CD4-positive, alpha-beta memory T cell (primary cell): ENCODE measurements at places on chromosomes 4 and X. TPM values are rescaled to one million over a fixed set of nuclear protein-coding genes. Genes with fewer than 3 reads are reported as not detected.

TLL1 gene
- total RNA-seq: not detected

DNA sequence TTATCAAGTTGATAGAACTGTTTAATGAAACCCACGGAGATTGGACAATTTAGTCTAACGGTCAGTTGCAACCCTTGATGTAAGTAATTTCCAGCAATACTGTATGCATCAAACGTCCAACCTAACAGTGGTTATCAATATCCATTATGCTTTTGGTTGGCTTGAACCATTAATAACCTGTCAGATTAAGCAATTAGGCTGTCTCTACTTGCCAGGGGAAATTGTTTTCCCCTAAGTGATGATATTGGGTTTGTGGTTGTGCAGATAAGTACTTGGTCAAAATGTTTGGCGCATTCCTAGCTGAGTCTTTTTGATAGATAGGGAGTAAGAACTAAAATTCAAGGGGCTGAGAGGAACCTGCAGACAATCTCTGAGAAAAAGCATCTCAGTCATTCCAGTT lies 30.5 kb upstream of the ESX1 start:
- H3K4me3 ChIP-seq: no peak overlapping the region
- no peaks in the 10 kb centered on the region for H3K27me3 ChIP-seq
- H3K27ac ChIP-seq: no peak overlapping the region
- H3K36me3 ChIP-seq: no peaks in the 10 kb centered on the region
- DNase-seq: no peak

DNA sequence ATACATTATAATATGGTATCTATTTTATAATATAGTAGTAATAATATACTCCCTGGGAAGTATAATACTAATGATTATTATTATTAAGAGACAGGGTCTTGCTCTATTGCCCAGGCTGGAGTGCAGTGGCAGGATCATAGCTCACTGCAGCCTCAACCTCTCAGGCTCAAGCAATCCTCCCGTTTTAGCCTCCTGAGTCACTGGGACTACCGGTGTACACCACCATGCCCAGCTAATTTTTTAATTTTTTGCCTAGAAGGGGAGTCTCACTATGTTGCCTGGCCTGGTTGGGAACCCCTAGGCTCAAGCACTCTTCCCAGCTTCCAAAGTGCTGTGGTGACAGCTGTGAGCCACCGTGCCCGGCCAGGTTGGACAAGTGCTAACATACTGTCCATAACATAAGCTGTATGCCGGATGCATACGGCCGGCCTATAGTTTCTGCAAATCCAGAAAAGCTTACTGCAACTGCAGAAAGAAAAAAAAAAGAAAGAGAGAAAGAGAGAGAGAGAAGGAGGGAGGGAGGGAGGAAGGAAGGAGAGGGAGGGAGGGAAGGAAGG lies 94.2 kb upstream of the PPP2R3B start:
- H3K27ac ChIP-seq: no peak overlapping the region
- no peaks in the 10 kb centered on the region for H3K4me1 ChIP-seq
- no peak for DNase-seq
- H3K36me3 ChIP-seq: no peaks in the 10 kb centered on the region

GRCh38 chr4:14928035-14928434 lies 74.2 kb upstream of the CPEB2 start:
- H3K4me1 ChIP-seq: no peaks in the 10 kb centered on the region
- no peak overlapping the region for H3K27ac ChIP-seq
- H3K4me3 ChIP-seq: no peak overlapping the region
- H3K36me3 ChIP-seq: no peaks in the 10 kb centered on the region
- no peaks in the 10 kb centered on the region for H3K27me3 ChIP-seq

BEX2 gene
- 41.9 TPM for total RNA-seq

TENT5D gene
- total RNA-seq: not detected

GRCh38 chrX:50615570-50616158 lies 145.0 kb upstream of the DGKK start:
- H3K27ac ChIP-seq: no peak overlapping the region
- H3K36me3 ChIP-seq: no peaks in the 10 kb centered on the region
- no peak overlapping the region for H3K4me3 ChIP-seq

- no peak overlapping the region for H3K4me3 ChIP-seq
- H3K4me1 ChIP-seq: no peaks in the 10 kb centered on the region
- DNase-seq: no peak
- no peaks in the 10 kb centered on the region for H3K27me3 ChIP-seq
- H3K27ac ChIP-seq: no peak overlapping the region
Observed at GRCh38 chr4:1834047-1834775, 21.7 kb downstream of the LETM1 start.

DNA sequence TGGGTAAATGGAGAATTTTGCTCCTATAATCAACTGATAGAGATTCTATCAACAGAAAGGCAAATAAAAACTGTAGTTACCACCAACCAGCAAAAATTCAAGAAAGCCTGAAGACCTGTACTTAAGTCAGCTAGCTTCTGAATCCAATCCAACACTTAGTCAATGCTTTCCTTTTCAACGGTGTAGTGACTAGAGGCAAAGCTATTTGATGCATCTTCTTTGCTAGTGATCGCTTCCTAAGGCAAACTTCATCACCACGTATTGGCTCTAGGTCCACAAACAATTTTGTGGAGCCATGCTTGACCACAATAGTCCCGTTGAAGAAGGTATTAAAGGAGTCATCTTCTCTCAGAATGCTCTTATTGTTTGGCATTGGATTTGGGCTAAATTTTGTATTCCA lies 25.0 kb upstream of the UBA6 start:
- H3K4me1 ChIP-seq: no peaks in the 10 kb centered on the region
- H3K4me3 ChIP-seq: no peak overlapping the region
- no peak overlapping the region for H3K27ac ChIP-seq
- no peaks in the 10 kb centered on the region for H3K36me3 ChIP-seq

- no peaks in the 10 kb centered on the region for H3K27me3 ChIP-seq
- no peak overlapping the region for H3K4me3 ChIP-seq
- H3K27ac ChIP-seq: no peak overlapping the region
- DNase-seq: no peak
- no peaks in the 10 kb centered on the region for H3K4me1 ChIP-seq
- H3K36me3 ChIP-seq: no peaks in the 10 kb centered on the region
Observed at GRCh38 chr4:53593765-53594164, 2.5 kb upstream of the LNX1 start.

DNA sequence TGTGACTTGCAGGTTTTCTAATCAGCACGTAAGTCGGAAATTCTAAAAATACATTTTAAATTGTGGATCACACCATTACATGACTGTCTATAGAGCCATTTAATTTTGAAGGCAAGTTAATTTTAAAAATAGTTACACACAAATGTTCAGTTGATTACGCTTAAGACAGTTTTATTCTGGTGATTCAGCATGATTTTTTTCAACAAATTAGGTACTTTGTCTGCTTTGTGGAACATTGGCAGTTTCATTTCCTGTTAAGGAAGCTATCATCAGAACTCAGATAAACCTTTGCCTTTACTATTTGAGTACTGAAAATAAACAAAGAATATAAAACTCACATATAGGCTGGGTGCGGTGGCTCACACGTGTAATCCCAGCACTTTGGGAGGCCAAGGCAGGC lies 19.5 kb downstream of the SAT1 start:
- no peak overlapping the region for H3K27ac ChIP-seq
- DNase-seq: no peak
- H3K4me1 ChIP-seq: no peaks in the 10 kb centered on the region

DNA sequence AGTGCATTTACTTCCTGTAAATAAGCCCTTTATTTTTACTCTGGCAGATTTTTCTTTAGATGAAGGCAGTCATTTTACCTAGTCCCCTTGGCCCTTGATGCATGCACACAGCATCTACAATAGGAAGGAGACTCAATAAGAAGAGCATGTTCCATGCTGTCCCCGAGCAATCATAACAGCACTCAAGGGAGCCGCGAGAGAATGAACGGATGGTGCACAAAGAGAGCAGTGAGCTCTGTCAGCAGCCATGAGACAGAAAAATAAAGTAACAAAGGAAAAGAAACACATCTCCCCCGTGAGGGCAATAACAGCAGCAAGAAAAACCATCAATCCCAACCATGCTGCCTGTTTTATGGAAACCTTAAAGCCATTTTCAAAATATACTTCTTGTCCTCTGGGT lies 11.9 kb downstream of the SMIM31 start:
- H3K36me3 ChIP-seq: no peaks in the 10 kb centered on the region
- no peaks in the 10 kb centered on the region for H3K4me1 ChIP-seq
- no peak overlapping the region for H3K27ac ChIP-seq
- no peaks in the 10 kb centered on the region for H3K27me3 ChIP-seq
